ENCODE measurements at places on chromosomes 11 and 22.
A peak's percentile ranks its signal among the peaks of the same experiment; 100 is the strongest.

- peak; percentile 29 for DNase-seq
These were observed 2.8 kb upstream of the OR51M1 start for GRCh38 chr11:5380740-5381342.

DNA sequence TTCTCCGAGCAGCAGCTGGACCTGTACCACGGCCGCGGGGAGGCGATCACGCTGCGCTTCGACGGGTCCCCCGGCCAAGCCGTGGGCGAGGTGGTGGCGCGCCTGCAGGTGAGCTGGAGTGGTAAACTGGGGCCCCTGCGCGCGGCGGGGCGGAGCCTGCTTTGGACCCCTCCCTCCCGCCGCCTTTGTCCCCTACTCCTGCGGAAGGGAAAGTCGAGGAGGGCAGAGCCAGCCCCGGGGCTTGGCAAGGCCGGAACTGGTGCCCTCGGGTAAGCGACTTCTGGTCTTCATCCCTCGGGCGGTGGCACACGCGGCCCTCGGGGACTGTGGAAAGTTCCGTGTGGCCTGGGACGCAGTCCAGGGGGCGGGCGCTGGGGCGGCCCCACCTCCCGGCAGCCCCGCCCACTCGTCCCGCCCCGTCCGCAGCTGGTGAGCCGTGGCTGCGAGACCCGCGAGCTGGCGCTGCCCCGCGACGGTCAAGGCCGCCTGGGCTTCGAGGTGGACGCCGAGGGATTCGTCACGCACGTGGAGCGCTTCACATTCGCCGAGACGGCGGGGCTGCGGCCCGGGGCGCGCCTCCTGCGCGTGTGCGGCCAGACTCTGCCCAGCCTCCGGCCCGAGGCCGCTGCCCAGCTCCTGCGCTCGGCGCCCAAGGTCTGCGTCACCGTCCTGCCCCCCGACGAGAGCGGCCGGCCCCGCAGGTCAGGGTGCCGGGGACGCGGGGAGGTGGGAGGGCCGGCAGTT lies 9.2 kb downstream of the SIPA1 start:
- DNase-seq, result no peak

GRCh38 chr11:91219535-91219934 lies 996.7 kb upstream of the CHORDC1 start:
- DNase-seq, result no peak

GRCh38 chr22:28750471-28750881 lies 8.6 kb downstream of the HSCB start:
- no peak for DNase-seq

GRCh38 chr11:83835423-83835822 lies 549.3 kb upstream of the CCDC90B start:
- DNase-seq, result no peak

DNA sequence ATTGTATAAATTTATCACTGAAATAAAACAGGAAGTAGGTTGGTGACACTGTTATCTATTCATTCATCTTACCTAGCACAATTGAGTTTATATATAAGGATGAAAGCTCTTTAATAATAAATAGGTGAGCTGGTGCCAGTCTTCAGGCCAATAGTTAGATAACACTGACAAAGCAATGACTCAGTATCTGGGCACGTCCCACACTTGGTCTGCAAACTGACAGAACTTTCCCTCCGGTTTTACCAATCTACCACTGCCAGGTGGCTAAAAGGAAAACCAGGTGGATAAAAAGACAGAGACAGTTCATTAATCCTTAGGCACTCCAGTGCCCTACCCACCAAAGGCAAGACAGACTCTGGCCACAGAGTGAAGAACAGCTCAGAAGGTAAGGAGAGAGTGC lies 17.6 kb downstream of the DDB1 start:
- no peak for DNase-seq

DNA sequence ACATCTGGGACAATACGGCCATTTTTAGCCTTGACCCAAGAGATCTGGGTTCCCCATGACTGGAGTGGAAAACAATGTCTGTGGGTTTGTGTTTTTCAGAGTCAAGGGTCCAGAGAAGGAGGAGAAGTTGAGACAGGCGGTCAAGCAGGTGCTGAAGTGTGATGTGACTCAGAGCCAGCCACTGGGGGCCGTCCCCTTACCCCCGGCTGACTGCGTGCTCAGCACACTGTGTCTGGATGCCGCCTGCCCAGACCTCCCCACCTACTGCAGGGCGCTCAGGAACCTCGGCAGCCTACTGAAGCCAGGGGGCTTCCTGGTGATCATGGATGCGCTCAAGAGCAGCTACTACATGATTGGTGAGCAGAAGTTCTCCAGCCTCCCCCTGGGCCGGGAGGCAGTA lies 15.7 kb downstream of the NNMT start:
- DNase-seq, result no peak

DNA sequence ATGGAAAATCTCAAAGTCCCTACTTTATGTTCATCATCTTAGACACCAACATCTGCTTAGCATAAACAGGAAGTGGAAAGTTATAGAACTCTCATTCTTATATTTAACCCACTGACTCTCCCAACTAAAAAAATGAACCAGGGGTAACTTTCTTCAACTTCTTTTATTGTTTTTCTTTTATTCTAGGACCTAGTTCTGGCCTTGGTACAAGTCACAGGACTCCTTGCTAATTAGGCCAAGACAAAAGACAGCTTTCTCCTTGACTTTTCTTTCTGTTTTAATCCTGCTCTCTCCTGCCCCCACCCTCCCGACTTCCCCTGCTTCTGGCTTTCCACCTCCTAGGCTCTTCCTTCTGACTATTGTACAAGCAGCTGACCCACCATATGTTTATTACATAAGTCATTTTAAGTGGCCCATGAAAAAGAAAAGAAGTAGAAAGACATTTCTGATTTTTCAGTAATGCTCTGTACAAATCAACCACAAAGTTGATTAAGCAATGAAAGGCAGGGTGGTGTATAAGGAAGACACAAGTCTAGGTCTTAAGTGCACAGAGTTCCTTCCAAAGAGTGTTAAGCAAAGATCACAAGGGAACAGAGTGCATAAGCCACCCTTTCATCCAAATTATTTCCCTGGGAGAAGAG lies 18.3 kb downstream of the JAML start:
- no peak for DNase-seq

- DNase-seq, result no peak
These were observed 4.7 kb upstream of the PARVB start for GRCh38 chr22:44019416-44019815.

GRCh38 chr11:11028017-11028692 lies 170.3 kb upstream of the ZBED5 start:
- peak; percentile 78 for DNase-seq

- peak; percentile 50 for DNase-seq
These were observed 511 bp downstream of the PKDREJ start for GRCh38 chr22:46262449-46263215.

DNA sequence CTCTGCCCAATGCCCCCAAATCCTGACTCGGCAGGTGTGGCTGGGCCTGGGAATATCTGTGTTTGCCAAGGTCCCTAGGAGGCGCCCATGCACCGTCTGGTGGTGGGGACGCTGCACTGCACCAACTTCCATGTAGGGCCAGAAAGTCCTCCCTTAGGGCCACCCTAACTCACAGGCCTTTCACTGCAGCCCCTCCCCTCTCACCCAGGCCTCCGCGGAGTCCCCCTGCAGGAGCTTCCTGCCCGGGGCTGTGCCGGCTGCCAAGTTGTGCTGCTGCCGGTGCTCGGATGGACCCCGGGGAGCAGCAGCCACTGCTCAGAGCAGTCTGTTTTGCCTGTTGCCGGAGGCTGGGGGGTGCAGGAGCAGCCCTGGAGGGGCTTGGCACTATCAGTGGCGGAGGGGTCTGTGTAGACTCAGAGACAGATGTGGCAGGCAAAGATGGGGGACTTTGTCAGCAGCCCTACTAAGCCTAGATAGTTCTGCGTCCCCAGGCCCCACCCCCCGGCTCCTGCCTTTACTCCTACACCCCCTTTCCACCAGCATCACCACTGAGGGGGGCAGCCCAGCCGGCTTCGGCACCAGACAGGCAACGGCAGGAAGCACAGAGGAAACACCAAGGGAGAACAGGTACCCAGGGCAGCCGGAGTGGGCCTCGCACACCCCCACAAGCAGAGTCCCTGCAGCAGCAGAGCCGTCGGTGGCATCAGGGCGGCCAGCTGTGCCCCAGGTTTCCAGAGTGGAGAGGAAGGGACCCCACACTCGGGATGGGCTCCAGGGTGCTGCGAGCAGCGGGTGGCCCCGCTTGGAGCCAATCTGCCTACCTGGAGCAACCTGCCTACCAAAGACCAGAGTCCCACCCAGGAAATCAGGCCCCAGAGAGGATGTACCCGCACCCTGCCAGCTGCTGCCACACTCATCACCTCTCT lies 124.3 kb downstream of the TRIM29 start:
- DNase-seq, result peak; percentile 40

DNA sequence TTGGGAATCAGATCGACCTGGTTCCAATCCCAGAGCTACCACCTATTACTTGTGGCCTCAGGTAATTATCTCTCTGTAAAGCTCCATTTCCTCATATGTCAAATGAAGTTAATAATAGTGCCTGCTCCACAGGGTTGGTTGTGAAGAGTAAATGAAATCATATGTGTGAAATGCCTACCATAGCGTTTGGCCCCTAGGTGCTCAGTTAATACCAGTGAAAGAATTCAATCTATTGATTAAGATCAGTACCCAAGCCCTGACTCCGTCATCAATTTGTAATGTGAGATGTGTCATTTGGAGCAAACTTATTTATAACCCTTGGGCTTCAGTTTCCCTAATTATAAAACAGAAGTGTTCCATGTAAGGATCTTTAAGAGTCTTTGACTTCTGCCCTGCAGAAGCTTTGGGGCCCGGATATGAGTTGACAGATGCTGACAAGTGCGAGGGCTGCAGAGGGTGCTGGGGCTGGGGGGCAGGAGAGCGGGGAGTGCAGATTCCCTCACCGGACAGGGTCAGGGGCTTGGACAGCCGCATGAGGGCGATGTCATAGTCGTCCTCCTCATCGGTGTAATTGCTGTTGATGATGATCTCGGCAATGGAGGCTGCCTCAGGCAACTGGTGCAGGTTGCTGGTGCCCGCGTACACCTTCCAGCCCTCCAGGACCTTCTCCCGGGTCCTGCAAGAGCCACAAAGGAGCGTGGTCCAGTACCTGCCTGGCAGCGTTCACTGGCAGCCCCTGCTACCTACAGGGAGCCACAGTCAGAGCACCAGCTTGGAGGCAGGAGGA lies 20.9 kb downstream of the TMPRSS13 start:
- peak; percentile 21 for DNase-seq

- DNase-seq, result no peak
These were observed 71.8 kb downstream of the STIM1 start for GRCh38 chr11:3927129-3927796.

DNA sequence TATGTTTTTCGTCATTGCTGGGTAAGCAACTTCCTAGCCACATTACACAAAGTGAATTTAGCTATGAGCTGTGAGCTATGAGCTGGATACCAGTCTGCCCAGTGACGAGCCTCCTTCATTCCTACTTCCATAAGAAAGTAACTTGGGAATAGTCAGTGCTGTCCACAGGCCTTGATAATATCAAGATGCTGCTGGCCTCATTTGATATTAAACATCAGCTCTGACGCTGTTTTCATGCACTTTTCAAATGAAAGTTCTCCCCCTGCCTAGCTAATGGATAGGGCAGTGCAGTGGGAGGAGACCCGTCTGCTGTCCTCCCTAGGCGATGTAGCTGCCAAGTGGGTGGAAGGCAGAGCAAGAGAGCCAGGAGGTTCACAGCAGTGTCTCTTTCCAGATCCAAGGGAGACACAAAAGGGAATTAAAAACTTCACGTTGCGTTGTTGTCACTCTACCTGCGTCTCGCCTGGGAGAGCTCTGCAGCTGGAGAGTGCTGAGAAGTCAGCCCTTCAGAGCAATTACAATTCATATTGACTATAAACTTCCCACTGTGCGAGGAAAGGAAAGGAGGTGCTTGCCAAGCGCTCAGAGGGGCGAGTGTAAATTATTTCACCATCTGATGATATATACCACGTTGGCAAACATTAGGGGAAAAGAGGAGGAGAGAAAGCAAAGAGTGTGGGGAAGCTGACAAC lies 861.4 kb downstream of the NTM start:
- DNase-seq, result no peak

DNA sequence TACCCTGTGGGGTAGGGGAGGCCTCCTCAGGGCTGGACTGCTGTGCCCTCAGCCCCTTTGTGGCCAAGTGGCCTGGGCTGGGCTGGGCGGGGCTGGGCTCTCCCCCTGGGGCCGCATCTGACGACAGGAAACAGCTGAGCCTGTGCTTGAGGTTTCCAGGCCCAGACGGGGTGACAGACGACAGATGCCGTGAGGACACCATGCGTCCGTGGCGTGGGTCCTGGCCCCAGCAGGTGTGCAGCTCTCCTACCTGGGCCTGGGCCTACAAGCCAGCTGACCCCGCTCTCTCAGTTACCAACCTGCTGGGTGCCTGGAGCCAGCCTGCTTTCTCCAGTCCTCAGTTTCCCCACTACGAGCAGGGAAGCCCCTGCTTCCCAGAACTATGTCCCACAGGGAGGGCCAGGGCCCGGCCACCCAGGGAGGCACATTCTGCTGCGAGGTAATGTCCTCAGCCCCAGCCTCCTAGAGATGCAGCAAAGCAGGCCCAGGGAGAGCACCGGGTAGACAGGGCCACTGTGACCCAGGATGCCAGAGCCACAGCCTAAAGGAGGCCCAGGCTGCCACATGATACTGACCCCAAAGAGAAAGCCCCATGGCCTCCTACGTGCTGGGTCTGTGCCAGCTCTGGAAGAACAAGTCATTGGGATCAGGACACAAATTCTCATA lies 181.3 kb downstream of the IGLL1 start:
- DNase-seq, result peak; percentile 16

- DNase-seq, result no peak
These were observed 89.0 kb downstream of the SLC1A2 start for GRCh38 chr11:35330156-35330889.

GRCh38 chr22:50217543-50218152 lies 16.8 kb downstream of the SELENOO start:
- DNase-seq, result no peak

GRCh38 chr11:1906611-1907423 lies 12.7 kb upstream of the TNNT3 start:
- DNase-seq, result no peak

DNA sequence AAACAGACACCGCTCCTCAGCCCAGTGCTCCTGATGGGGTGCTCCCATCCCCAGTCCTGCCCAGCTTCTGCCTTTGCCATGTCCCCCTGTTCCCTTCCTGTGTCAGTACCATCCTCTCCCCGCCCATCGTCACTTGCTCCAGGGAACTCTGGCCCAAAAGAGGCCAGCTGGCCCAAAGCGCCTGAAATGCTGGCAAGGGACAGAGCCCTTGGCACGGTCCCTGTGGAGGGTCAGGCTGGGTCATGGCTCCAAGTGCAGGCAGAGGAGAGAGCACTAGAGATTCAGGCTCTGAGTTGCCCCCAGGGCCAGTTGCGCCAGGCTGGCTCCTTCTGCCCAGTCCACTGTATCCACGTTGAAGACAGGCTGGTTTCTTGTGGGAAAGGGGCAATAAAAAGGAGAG lies 8.4 kb upstream of the HDHD5 start:
- no peak for DNase-seq

DNA sequence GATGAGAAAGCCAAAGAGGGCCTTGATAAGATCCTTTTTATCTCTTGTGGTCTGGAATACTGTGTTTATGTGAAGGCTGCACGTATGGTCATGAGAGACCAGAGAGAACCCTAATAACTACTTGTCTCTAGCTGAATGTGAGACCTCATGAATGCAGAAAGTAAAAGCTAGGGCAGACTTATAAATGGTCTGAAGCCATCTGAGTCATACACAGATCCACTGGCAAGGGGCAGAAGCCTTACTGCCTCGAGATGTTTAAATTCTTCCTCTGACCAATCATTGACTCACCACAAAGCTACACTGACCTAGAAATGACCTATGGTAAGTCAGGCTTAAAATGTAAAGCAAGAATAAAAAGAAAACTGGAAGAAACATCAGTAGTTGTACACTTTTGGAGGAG lies 22.7 kb upstream of the OR4B1 start:
- DNase-seq, result no peak

GRCh38 chr11:27357250-27357649 lies 5.8 kb downstream of the CCDC34 start:
- DNase-seq, result no peak

Measured in activated T-cell treated with anti-CD3 and anti-CD28 coated beads, Interleukin-2, amount 50 U/mL, for 24 hours (primary cell).